ENCODE measurements at places on chromosomes 4 and X.
A peak's percentile ranks its signal among the peaks of the same experiment; 100 is the strongest.

GRCh38 chr4:76987153-76987591, 37.6 kb downstream of the SEPTIN11 start:
- DNase-seq: peak; percentile 99

GRCh38 chrX:131397891-131398290, 108.8 kb upstream of the IGSF1 start:
- DNase-seq: no peak

GRCh38 chr4:7766661-7767345, 172.9 kb downstream of the AFAP1 start:
- no peak for DNase-seq

- DNase-seq: no peak
Measured at GRCh38 chrX:7225338-7225737, 77.4 kb upstream of the PUDP start.

DNA sequence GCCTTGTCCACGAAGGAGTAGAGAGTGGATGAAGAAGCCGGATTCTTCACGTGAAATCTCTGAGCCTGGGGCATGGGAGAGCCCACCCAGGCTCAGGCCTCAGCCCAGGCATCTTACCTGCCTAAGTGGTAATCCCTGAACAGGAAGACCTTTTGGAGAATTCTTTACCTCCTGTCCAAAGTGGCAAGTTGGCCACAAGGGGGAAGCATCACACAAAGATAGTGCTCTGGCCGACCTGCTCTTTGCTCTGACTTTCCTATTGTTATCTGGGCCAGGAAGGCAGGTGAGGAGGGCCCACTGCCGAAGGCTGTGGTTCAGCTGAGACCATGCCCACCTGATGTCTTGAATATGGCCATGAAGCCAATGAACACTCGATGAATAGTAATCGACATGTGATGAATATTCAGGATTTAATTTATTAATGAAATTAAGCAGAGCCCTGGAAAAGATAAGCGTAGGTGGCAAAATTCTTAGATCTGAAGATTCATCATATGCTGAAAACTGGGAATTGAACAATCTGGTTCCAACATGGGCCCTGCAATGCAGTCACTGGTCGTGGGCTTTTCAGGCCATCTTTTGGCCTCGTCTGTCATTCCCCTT, 93.8 kb downstream of the PDGFRA start:
- DNase-seq: peak; percentile 27

Data from fibroblast of skin of left quadriceps (primary cell).